Erythroblast (primary cell): ENCODE measurements at places on chromosomes 7 and 10.

DNA sequence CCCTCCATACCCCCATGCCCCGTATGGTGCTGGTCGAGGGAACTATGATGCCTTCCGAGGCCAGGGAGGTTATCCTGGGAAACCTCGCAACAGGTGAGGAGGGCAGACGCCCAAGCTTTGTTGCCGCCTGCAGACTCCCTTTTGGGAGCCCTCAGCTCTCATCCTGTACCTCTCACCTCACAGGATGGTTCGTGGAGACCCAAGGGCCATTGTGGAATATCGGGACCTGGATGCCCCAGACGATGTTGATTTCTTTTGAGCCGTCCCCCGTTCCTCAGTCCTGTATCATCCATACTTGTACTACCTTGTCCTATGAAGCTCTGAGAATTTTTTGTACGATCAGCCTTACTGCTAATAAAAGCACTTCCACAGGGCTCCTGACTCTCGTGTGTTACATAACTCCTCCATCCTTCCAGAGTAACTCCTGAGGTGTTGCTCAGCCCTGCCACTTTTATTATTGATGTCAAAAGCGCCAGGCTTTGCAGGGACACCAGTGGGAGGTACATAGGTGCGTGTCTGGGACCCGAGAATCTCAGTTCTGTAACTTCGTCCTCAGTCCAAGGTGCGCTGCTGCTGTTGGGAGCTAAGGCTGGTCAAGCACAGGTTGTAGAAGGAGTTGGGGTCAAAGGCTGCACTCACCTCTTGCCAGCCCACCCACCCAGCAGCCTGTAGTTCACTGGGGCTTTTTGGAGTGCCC, 1.1 kb downstream of the UFSP1 start:
- DNase-seq = no peak

GRCh38 chr10:49162761-49163310, 25.4 kb downstream of the TMEM273 start:
- DNase-seq = no peak

- no peak for DNase-seq
These were observed 29.6 kb downstream of the DMBT1 start for GRCh38 chr10:122590153-122590552.

- DNase-seq = no peak
These were observed 20.2 kb upstream of the PDGFA start for GRCh38 chr7:539731-540411.

- DNase-seq = no peak
These were observed 393.5 kb upstream of the ADARB2 start for GRCh38 chr10:2130705-2131305.

DNA sequence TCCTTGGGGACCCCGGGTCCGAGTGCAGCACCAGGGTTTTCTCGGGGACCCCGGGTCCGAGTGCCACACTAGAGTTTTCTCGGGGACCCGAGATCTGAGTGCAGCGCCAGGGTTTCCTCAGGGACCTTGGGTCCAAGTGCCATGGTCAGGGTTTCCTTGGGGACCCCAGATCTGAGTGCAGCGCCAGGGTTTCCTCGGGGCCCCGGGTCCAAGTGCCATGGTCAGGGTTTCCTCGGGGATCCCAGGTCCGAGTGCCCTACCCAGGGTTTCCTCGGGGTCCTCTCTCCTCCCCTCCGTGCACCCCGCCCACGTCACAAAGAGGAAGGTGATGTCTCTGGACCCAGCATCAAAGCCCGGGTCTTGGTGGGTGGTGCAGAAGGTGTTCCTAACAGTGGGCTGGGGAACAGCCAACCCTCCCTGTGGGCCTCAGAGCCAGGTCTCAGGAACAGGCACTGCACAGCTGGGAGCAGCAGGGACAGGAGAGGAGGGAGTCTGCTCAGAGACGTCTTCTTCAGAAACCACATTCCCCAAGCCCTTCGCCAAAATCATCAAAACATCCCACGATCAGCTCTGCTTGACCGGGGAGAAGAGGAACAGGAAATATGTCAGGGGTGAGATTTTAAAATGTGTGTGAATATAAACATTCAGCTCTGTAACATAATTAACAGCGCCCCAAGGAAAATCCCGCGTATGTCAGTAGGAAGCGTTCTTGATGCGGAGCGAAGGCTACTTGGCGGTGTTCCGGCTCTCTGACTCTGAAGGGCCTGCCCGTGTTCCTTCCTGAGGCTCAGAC, 540.7 kb downstream of the DNAJB6 start:
- no peak for DNase-seq

- no peak for DNase-seq
These were observed 60.7 kb downstream of the CSTF2T start for GRCh38 chr10:51638737-51639136.

DNA sequence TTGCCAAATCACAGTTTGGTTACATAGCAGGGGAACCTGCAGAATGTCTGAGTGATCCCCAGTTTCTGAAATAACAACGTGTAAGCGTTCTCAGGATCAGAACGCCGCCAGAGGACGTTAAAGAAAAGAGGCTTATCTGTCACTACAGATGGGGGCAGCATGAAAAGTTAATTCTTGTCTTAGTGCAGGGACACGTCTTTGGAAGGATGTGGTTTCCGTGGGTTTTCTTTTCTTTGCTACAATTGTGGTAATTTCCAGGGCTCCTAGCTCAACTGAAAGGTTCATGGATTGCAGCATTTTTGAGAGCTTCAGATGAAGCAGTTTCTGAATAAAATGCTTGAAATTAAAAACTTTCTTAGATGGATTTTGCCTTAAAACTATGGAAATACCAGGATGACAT, 106.6 kb downstream of the PRKCQ start:
- DNase-seq = peak; percentile 82

GRCh38 chr10:127883516-127883915, 9.2 kb downstream of the CLRN3 start:
- DNase-seq = no peak

GRCh38 chr10:35674843-35675242, 32.7 kb upstream of the FZD8 start:
- no peak for DNase-seq

DNA sequence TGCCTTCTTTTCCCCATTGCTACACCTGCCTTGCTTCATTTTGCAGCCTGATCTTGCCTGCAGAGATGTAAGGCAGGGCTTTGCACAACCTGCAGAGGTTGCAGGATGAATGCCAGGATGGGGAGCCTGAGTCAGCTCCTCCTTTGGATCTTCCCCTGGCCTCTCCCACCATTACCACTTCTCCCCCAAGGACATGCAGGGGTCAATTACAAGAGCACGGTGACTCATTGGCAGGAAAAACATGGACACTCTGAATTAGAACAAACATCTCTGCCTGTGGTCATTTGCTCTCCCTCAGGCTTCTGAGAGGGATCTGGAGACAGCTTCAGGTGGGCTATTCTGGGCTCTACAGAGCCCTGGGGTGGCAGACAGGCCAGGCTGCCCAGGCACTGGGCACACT, 89.2 kb downstream of the HERPUD2 start:
- no peak for DNase-seq

DNA sequence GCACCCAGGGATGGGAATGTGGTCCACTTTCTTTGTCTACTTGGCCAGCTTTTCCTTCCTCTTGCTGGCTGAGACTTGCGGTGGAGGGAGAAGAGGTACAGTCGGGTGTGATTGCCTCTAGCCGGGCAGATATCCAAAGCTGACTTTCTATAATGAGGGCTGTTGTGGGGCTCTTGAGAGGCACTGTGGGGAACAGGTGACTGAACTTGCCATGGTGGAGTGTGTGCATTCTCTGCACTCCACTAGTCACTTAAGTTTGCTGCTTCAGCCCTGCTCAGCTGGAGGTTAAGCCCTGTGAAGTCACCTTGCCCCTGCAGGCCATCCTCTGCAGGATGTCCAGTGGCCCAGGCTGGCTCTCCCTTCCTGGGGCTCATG, 116.6 kb downstream of the AOAH start:
- no peak for DNase-seq

- DNase-seq = no peak
These were observed 125.8 kb downstream of the CUBN start for GRCh38 chr10:17003651-17004286.

DNA sequence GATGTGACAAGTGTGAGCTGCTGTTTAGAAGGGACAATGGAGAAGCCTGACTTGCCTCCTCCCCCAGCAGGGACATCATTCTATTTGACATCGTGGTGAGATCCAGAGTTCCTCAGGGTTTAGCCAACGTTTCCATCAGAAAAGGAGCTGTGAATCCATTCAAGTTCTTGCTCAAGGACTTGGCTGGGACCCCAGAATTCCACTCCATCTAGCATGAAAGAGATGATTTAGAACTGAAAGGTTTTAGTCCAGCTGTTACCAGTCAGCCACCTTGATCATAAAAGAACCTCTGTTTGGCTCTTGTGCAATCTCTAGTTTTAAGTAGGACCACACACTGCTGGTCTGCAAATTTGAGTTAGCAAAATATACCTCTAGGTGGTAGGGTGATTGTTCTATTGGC, 337.6 kb downstream of the FRMD4A start:
- no peak for DNase-seq

DNA sequence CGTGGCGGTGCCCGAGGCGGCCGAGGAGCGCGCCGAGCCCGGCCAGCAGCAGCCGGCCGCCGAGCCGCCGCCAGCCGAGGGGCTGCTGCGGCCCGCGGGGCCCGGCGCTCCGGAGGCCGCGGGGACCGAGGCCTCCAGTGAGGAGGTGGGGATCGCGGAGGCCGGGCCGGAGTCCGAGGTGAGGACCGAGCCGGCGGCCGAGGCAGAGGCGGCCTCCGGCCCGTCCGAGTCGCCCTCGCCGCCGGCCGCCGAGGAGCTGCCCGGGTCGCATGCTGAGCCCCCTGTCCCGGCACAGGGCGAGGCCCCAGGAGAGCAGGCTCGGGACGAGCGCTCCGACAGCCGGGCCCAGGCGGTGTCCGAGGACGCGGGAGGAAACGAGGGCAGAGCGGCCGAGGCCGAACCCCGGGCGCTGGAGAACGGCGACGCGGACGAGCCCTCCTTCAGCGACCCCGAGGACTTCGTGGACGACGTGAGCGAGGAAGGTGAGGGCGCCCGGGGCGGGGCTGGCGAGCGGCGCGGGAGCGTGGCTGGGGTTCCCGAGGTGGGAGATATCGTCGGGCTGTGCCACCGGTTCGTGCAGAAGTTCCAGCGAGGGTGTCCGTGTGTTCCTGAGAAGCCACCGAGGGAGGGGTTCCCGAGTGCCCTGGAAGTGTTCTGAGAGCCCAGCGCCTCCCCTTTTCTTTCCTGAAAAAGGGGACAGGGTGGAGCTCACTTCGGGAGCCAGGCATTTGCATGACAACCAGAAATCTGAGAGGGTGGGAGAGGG, 495 bp downstream of the EIF3B start:
- peak; percentile 62 for DNase-seq

DNA sequence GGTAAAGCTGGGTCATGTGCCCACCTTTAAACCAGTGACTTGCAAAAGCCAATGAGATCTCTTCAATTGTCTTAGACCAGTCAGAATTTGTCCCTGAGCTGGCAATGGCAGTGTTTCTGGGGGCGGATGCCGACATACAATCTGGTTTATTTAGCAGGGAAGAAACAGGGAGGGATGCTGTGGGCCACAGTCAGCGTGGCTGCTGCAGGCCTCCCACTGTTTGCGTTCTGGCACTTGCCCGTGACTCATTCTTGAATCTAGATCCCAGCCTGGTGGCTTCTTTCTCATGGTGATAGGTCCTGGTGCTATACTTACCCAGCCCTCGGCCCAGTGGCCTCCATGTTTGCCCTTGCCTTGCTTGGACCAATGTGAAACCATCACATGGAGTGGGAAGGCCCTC, 3.1 kb upstream of the CPA1 start:
- no peak for DNase-seq

DNA sequence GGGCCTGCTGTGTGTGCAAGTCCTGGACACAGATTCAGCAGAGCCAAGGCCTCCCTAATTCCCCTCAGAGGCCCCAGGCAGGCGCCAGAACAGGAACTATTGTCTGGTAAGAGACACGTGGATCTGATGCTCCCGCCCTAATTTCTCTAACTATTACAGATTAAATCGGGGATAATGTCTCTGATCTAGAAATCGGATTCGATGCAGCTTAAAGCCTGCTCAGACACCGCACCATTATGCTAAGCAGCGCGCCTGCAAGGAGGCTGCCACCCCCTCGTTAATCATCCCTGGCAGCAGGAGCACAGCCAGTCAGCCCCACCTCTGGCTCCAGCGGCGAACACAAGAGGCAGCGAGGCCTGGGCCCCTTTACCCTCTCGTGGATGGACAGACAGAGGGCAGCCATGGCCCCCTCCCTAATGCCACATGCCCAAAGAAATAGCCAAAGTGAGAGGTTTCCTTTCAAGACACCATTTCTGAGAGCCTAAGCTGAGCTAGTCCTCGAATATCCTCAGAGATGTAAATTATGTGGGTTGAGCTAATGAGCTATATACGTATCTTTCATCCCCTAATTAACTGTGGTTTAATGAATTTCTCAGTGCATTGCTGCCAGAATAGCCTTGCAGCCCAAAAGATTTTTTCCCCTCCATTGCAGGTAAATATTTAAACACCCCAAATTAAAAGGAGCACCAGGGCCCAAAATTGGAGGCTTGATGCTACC, 122.1 kb downstream of the GRID1 start:
- no peak for DNase-seq

- no peak for DNase-seq
These were observed 1.5 kb downstream of the USP54 start for GRCh38 chr10:73589563-73590126.

- no peak for DNase-seq
These were observed 1011.2 kb downstream of the KCNMA1 start for GRCh38 chr10:76626386-76626785.

DNA sequence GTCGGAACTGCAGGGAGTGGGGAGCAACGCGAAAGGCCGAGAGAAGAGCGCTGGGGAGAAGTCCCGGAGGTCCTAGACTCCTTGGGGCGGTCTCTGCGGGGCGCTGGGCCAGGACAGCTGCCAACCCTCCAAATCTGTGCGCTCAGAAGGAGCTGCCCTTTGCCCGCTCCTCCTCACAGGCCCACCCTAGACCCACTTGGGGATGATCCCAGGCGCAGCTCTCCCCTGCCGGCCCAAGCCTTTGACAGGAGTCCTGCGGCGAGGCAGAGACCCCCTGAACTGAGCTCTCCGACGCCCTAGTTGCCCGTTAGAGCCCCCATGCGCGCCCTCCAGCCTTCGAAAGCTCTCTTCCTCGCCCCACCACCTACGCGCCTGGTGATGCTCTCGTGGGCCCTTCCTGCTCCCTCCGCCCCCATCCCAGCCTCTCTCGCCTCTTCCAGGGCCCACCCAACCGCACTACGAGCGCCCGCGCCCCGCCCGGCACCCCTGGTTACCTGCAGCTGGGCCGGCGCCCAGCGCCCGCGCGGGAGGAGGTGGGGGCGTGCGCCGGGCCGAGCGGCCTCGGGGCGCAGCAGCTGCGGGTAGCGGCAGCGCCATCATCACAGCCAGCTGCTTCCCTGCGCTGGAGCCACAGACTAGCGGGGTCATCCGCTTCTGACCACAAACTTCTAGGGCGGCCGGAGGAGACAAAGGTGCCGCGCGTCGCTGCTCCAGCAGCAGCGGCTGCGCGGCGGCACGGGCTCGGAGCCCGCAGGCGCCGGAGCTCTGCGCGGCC, 353.4 kb downstream of the DNAJB6 start:
- DNase-seq = no peak
